ENCODE measurements at places on chromosomes 16 and 17.

DNA sequence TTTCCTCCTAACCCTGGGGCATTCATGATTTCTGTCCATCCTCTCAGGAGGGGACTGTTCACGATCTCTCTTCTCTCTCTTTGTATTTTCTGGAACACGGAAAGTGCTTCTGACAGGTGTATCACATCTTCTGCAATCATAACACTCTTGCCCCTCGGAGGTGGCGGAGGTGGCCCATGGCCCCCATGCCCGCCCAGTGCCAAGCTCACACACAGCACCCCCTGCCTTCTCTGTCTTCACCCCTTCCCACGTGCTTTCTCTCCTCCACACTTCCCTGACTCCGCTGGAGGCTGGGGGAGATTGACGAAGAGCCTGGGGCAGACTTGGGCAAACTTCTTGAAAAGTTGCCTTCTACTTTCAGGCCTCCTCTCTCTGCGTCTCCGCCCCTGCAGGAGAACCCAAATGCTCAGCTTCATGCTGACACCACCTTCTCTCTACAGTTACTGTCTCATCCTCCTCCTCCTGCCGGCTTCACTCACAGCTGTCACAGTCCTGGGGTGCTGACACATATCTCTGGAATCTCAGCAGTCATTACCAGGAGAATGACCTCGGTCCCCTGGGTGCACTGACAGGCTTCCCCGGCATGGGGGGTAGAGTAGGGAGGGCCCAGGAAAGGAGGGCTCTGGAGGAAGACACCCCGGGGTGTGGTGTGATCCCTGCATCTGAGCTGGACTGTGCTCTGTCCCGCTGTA lies 127.1 kb downstream of the ENGASE start:
- DNase-seq, result no peak

DNA sequence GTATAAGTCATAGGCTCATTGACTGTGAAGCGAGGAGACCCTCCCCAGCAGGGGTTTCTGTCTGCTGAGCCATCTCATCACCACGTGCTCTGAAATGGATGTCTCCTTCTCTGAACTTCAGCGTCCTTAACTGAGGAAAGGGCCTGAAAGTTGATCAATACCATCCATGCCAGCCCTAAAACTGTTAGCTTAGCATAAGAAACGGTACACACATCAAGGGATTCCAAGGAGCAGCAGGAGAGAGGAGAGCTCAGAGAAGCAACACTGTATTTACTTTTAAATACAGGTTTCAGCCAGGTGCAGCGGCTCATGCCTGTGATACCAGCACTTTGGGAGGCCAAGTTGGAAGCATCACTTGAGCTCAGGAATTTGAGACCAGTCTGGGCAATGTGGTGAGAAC lies 248.9 kb upstream of the TNRC6C start:
- DNase-seq, result no peak

- DNase-seq, result peak; percentile 26
Measured at GRCh38 chr16:71564335-71564967, 12.4 kb downstream of the TAT start.

GRCh38 chr17:82376042-82376730 lies 4.6 kb downstream of the UTS2R start:
- no peak for DNase-seq

- DNase-seq, result peak; percentile 20
Measured at GRCh38 chr16:78005881-78006280, 16.5 kb upstream of the CLEC3A start.

All from NCI-H146 (cell line).